Stimulated activated effector memory CD8-positive, alpha-beta T cell treated with anti-CD3 and anti-CD28 coated beads, Interleukin-12 subunit alpha, Interleukin-12 subunit beta, amount 100 ng/mL, for 72 hours (primary cell): ENCODE measurements at places on chromosomes 12 and 14.
A peak's percentile ranks its signal among the peaks of the same experiment; 100 is the strongest.

- no peak for DNase-seq
These were observed 33.7 kb upstream of the ACSS3 start for GRCh38 chr12:81043979-81044740.

DNA sequence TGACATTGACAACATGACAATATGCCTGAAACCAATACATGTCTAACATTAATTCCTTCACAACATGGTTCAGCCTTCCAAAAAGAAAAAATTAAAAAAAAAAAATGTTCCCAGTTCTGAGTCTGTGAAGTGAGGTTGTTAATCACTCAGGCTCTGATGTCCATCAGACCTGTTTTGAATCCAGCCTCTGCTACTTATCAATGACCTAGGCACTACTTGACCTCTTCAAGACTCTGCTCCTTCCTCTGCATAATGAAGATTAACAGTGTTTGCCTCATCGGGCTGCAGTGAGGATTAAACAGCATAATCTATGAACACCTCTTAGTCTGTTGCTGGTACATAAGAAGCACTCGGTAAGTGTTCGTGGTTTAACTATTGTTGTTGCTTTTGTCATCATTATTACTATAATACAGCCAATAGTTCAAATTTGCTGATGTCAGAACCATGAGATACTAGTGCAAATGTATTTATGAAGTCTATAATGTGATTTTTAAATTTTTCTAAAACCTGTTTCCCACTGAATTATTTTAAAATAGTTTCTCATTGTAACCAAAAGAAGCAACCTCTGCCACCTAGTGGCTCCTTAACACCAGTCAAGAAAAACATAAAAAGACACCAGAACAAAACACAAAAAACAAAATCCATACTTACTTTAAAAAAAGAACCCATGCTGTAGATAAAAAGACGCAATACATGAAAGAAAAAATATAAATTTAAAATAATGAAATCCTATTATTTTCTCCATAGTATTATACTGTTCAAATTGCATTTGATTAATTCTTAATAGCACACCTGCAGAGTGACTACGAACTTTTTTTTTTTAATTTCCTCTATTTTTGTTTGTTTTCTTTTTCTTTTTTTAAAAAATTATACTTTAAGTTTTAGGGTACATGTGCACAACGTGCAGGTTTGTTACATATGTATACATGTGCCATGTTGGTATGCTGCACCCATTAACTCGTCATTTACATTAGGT is 20.3 kb upstream of the TMX1 start:
- DNase-seq = no peak

GRCh38 chr14:75333606-75334548 is 55.2 kb downstream of the FOS start:
- DNase-seq = peak; percentile 70

GRCh38 chr14:77467801-77468200 is 9.9 kb downstream of the AHSA1 start:
- no peak for DNase-seq

DNA sequence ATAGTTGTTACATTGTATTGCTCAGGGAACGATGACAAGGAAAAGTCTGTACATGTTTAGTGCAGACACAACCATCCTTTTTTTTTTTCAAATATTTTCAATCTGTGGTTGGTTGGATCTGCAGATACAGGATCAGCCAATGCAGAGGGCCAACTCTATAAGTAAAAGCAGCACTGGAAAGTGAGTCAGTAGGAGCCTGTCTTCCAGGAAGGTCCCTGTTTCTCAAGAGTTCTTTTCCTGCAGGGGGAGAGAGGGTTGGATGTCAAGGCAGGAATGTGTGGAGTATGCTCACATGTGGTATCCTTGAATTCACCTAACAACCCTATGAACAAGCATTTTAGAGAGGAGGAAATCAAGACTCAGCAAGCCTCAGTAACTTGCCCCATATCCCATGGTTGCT is 409.1 kb downstream of the NPAS3 start:
- DNase-seq = no peak

DNA sequence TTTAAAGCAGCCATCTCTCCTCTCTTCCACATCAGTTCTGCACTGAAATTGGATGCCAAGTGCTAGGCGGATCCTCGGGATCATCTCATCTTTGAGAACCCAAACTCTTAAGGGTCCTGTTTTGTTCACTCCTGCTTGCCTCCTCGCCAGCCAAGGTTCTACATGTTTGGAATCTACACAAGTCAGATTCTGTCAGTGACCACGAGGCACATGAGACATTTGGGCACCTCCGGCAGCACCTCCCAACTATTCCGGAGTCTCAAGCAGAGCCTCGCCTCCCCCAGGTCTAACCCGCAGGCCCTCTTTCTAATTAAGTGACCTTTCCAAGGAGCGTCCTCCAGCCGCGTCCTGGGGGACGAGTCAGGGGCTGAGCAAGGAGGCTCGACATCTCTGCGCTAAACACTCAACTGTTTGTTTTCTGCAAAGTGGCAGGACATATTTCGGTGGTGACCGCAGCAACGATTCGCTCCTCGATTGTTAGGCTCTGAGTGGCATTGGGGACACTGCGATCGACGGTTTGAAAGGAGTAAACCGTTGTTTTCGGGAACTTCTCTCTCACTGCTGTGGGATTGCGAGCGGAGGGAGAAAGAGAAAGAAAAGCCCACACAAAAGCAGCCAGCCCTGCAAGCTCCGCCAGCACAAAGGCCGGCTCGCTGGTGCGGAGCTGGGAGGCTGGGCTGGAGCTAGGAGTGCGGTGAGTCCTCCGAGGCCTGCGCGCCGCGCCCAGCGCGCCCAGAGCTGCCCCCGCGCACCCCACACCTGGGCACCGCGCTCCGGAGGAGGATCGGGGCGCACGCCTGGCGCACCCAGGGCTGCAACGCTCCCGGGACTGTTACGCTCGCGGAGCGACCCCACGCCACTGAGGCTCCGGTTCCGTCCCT is 640 bp downstream of the ARMH4 start:
- DNase-seq = no peak
